Activated CD4-positive, alpha-beta T cell treated with anti-CD3 and anti-CD28 coated beads for 1 hour (primary cell): ENCODE measurements at places on chromosomes 2 and 18.

- DNase-seq: no peak
Observed at GRCh38 chr2:42141687-42142546, 27.2 kb upstream of the EML4 start.

DNA sequence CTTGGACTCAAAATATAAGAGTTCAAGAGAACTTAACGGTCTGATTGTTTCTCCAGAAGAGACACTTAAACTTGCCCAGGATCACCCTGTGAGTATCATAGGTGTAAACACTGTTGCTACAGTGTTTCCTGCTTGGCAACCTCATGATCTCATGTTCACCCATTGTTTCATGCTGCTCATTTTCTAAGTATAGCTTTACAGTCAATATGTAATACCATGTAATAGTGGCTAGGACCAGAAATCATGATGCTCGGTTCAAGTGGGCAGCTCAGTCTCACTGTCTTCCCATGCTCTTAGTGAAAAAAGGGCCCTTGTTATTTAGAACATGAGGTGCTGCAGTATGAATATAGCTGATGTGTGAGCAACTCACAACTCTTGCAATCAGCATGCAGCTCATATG lies 157.5 kb downstream of the CERS6 start:
- DNase-seq: no peak

GRCh38 chr2:56542213-56542612 lies 358.4 kb downstream of the CCDC85A start:
- DNase-seq: no peak

- DNase-seq: no peak
Observed at GRCh38 chr2:233280114-233280693, 27.4 kb upstream of the SAG start.

GRCh38 chr2:75041731-75042600 lies 83.5 kb downstream of the POLE4 start:
- no peak for DNase-seq

- no peak for DNase-seq
Observed at GRCh38 chr2:20638014-20638413, 12.9 kb downstream of the HS1BP3 start.

GRCh38 chr2:211203986-211204385 lies 647.6 kb downstream of the CPS1 start:
- no peak for DNase-seq

- no peak for DNase-seq
Observed at GRCh38 chr2:225534697-225535096, 135.2 kb downstream of the NYAP2 start.

DNA sequence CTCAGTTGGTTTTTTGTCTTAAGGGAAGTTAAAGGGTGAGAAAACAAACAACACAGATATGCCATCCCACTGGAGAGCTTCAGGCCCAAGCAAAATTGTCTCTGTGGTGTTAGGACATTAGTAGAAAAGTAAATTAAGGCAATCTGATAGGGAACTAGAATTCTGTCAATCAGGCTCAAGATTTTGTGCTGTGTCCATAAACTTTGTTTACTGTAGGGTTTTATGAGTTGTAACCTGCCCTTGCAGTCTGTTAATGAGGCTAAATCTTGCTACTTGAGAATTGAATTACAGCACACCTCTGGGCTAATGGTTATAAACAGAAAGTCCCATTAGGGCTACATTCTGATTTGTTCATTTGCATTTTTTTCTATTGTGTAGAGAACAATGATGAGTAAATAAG lies 78.0 kb upstream of the OTX1 start:
- DNase-seq: no peak

DNA sequence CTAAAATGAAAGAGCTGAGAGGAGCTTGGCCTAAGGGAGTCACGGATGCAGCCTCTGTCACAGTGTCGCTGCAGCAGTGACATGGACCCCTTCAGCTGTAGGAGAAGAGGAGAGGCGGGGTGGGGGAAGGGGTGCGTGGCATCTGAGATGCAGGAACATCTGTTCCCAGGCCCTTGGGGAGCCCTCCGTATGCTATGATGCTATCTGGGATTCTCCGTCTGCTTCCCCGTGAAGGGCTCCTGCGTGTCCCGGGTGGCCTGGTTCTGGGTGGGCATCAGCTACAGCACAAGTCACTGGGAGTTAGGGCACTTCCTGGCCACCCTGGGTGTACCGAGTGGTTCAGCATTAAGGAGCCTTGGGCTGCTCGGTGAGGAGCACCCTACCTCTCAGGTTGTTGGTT lies 35.6 kb upstream of the B3GNT7 start:
- no peak for DNase-seq
